ENCODE measurements at places on chromosomes 1 and 21.
A peak's percentile ranks its signal among the peaks of the same experiment; 100 is the strongest.

GRCh38 chr1:83882906-83883305 lies 116.0 kb downstream of the TTLL7 start:
- no peak for DNase-seq

DNA sequence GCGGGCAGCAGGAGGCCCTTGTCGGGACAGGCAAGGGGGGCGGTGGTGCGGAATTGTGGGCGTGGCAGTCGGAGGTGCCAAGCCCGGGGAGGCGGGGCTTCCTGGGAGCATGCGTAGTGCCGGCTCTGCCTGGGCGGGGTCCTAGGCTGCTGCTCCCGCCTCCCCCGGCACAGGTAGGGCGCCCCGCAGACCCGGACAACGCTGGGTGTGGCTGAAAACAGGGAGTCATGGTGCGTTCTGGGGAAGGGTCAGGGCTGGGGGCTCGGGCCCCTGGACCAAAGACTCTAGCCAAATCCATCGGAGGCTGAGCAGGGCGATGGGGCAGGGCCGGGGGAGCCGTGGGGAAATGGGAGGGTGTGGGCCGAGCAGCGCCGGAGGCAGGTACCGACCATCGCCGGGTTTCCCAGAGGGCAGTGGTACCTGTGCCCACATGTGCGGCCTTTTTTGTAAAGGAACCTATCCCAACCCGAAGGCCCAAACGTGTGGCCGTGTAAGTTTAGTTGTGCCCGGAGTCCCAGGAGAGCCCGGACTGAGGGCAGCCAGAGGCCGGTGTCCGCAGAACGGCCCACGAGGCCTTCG lies 231.9 kb downstream of the SDCCAG8 start:
- no peak for DNase-seq

DNA sequence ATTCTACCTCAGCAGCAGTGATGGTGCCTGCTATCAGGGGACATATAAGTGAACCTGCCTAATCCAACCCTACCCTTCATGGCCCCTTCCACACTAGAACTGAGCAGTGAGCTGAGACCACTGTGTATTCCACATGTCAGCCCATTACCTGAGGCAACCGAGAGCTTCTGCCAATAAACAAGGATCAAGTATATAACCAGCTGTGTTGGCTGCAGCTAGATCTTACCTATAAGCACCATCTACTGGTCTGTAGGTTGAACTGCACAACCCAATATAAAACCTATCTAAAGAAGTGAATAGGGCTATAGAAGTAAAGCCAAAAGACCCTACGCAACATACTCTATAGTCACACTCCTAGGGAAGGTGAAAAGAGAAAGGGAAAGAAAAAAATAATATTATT lies 376.9 kb downstream of the HHIPL2 start:
- DNase-seq, result no peak

DNA sequence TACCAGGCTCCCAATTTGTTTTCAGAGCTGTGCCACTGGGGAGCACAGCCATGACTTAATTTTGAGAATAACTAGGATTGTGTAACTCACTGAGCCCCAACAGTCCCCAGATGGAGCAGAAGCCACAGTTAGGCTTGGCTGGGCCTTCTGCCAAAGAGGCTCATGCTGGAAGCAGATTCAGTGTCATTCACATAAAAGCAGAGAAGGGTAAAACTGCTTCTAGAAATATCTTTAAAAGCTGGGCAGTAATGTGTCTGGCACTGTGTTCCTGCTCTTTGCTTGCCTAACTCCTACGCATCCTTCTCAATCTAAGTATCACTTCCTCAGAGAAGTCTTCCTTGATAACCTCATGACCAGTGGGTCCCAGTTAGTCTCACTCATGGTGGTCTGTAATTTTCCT lies 20.3 kb downstream of the STK40 start:
- DNase-seq, result no peak

GRCh38 chr1:1918901-1919303 lies at the start of gene TMEM52:
TSS of gene TMEM52 (minus strand) at chr1:1919279. CDS start at chr1:1919265, 14 bp downstream.
- no peak for DNase-seq

GRCh38 chr1:215824245-215824644 lies 257.1 kb downstream of the KCTD3 start:
- no peak for DNase-seq

DNA sequence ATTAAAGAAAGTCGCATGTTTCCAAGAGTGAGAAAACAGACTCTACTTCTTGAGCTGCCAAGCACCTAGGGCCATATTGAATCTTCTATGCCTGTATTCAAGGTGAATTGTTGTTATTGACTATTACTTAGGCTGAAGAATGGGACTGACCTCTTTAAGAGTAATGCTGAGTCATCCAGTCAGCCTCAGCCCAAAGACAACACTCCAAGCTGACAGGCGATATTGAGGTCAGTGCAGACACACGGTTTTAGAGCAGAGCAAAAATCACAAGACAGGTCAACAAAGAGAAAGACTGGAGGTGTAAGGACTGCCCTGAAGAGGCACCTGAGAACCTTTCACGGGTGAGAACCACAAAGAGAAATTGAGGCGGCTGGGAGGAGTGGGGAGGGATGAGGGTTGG lies 146.9 kb downstream of the MIS18A start:
- no peak for DNase-seq

- DNase-seq, result no peak
Measured at GRCh38 chr1:57163325-57163724, 197.5 kb upstream of the C8B start.

DNA sequence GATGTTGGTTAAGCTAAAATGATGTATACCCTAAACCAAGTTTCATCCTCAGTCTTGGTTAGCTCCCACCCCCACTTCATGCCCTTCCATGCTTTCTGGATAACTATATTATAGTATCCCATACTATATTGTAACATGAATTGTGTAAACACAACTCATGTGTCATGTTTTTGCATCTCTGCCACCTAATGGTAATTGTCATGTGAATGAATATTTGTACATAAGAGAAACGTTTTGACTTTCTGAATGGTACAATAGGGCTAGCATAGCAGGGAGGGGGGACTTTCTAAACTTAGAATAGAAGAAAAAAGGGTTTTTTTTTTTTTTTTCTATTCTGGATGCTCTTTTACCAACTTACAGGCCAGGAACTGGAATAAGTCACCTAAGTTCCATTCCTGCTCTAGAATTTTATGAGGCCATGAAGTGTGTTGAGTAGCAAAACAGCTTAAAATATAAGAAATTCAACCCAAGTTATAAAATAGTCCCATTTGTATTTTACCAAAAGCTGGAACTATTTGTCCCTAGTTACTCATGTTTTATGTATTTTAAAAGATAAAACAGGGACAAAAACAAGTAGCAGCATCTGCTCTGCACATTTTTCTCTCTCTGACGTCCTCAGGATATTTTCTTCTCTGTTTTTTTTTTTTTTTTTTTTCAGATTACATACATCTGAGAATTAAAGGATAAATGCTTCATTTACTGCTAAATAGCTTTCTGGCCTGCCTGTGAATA lies 77.4 kb downstream of the HLX start:
- DNase-seq, result no peak

DNA sequence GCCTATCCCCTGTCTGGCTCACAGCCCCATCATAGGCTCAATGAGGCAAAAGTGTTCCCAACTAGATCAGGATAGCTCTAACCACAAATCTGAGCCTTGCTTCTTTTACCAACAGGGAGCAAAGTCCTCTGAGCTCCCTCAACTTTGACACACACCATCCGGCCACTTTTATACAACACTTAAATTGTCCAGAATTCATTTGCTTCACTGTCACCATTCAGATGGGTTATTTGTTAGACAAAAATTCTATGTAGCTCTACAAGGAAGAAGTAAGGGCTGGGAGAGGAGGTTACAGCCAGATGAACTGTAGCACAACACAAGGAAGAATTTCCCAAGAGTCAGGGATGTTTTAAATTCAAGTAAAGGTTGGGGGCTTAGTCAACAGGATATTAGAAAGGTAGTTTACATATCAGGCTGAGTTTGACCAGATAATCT lies 50.8 kb downstream of the TGFBR3 start:
- no peak for DNase-seq

- DNase-seq, result no peak
Measured at GRCh38 chr1:1041092-1041523, 21.2 kb downstream of the AGRN start.

GRCh38 chr1:236524142-236524894 lies 536 bp downstream of the LGALS8 start:
- peak; percentile 13 for DNase-seq

DNA sequence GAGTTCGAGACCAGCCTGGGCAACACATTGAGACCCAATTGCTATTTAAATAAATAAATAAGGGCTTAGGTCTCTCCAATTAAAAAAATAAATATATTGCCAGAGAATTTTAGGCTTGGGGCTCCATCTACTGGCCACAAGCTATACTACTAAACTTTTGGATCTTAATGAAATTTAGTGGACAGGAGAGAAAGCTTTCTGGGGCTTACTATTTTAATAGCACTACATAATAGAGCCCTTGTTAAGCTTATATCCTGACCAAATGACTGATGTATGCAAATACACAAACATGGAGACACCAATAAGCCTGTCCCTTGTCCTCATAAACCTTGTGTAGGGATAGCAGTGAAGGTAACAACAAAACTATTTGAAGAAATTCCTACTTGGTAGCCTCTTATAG lies 18.4 kb downstream of the CCT3 start:
- DNase-seq, result no peak
